ENCODE measurements at places on chromosomes 3 and 15.

DNA sequence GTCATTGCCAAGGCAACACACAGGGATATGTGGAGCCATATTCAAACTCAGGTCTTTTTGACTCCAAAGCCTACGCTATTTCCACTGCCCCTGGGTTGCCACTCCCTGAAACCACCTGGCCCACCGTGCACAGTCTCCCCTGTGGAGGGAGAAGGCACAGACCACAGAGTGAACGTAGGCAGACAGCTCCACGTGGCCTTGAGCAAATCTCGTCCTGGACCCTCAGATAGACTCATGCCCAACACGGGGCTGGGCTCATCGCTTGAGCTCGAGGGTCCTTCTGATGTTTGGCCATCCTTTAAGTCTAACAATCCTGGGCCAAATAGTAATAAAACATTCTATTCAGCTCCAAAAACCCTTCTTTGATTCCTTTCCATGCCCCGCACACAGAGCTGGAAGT is 72.0 kb downstream of the CPN2 start:
- no peak for DNase-seq

DNA sequence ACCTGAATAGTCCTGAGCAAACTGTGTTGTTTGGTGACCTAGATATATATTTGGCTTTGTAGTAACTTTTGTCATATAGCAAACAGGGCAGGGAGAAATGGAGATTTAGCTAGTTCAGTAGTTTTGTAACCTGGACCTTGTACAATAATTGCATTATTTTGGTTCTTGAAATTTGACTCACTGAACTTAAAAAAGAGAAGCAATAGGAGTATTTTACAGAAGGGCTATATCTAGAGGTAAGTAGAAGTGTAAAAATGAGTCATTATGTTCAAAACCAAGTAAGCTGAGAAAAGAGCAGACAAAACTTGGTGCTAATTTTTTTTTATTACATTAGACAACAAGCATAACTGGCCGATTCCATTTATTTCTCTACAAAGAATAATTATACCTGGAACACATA is 505.4 kb downstream of the ZIC1 start:
- DNase-seq, result no peak

- no peak for DNase-seq
Measured at GRCh38 chr15:67158367-67158766, 93.0 kb downstream of the SMAD3 start.

GRCh38 chr15:69526081-69527061 is 73.8 kb downstream of the RPLP1 start:
- DNase-seq, result no peak

GRCh38 chr15:69787791-69788190 is 309.9 kb downstream of the TLE3 start:
- no peak for DNase-seq

DNA sequence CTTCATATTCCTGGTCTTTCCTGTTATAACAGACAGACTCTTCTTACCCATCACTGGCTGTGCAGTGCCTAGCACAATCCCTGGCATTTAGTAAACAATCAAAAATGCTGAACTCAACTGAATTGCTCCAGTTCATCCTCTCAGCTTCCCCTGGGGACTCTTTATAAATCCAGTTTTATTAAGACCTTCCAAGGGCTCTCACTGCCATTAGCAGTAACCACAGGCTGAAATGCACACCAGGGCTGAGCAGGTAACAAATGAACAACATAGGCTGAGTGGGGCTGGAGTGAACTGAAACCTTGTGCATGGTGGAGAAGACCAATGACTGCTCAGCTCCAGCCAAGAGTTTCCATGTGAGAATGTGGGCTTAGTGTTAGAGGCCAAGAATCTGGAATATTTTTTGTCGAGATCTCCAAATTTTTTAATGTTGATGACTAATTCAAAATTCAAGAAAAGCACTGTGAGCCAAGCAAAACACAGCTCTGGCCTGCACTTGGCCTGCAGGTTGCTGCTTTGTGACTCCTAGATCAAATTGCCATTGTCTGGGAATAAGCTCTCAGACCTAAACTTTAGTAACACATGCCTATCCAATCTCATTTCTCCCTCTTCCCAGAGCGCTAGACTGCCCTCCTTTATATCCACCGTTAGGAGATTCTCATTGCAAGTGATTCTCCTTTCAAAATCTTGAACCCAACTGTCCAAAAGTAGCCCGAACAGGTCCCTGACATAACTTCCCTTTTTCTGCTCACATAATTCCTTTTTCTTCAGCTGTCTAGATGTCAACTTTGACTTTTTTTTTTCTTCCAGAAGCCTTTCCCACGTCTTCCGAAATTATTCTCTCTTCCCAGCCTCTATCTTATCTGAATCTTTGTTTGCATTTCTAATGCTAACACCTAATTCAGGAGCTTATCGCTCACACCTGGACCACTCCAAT is 7.4 kb downstream of the SQOR start:
- DNase-seq, result no peak

DNA sequence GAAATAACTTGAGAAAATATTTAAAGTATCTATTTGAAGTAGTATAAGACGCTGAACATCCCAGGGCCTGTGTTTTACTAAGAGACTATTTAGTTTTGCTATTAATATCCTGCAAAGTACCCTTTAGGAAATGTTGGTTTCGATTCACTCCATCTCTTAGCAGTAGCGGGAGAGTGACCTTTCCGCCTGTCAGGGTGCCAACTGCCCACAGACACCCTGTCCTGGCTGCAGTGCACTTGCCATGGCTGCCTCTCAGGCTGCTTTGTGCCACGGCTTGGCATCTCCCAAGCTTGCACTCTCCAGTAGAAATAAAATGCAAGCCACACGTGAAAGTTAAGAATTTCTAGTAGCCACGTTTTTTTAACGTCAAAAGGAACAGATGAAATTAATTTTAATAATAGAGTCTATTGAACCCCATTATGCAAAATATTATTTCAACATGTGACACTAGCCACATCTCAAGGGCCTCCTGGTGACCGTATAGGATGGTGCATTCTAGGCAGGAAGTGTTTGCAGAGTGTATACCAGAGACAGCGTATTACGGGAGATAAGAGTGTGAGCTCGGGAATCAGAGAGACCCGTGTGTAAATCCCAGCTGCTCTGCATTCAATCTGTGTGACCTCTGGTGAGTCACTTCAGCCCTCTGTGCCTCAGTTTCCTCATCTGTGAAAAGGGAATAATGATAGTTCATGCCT is 19.8 kb downstream of the ADAMTS9 start:
- no peak for DNase-seq

DNA sequence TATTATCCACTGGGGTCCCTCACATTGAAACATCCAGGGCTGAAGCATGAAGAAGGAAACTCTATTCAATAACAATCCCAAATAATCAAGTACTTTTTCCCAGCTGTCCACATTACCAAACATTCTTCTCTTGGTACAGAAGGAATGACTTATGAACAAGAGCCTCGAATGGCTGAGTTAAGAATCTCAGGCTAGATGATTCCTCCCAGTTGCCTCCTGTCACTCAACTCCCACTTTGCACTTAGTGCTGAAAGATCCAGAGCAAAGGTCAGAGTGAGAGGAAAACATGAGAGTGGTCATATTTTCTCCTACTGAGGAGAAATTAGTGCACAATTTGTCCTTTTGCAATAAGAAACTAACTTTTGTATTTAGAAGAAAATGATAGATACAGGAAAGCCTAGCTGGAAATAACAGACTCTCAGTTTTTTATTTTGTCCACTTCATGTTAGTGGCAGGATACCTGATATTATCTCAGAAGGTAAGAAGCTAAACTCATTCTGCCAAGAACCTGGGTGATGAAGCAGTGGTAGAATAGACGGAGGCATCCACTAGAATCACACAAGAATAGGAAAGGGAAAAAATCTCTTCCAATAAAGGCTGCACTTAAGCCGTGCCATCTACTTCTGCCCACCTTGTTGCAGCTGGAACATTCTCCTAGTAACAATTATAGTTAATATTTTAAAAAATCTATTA is 46.2 kb downstream of the GADL1 start:
- no peak for DNase-seq

DNA sequence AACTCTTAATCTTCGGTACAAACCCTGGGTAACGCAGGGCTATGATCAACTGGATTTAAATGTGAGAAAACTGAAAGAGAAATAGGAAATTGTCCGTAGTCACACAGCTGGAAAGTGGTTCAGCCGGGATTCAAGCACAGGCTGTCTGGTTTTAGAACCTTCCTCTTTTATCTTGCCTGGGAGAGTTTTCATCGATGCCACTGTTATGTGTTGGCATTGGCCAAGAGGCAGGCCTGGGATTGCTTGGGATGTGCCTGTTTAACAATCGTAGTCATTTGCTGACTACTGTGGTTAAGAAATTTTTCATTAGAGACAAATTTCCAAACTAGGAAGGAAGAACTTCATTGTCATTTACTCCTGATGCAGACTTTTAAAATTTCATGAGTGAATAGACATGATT is 4.3 kb downstream of the MCTP2 start:
- DNase-seq, result no peak

DNA sequence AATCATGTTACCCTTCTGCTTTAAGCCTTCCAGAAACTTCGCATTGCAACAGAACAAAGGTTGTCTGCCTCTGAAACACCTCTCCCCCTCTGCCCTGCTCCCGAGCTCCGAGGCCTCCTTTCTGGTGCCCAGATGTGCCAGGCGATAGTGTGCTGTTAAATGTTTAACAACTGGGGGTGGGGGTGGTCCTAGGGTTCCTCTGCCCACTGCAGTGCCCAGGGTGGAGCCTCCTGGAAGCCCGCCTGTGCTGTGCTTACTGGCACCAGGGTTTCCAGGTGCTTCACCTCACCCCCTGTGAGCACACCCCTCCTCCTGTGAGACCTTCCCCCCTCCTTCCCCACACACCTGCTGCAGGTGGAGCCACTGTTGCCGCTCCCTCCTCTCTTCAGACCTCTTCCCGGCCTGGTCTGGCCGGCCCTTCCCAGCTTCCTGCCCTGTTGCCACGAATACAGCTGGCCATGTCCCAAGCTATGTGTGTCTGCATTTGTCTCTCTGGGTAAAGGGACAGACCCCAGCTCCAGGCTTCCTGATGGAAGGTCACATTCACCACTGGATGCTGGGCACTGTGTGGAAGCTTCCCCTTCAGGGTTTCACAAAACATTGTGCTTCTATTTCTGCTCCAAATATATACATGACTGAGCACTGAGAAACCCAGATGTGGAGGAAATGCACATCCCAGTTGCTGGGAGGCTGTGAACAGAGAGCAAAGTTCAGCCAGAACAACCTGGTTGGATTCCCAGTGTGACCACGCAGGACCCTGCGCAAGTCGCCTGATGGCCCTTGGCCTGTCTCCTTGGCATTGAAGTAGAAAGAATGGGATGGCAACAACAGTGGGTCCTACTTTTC is 37.2 kb downstream of the MGLL start:
- no peak for DNase-seq

- DNase-seq, result no peak
Measured at GRCh38 chr3:158152186-158152585, 42.3 kb downstream of the RSRC1 start.

GRCh38 chr3:155763870-155764463 is 19.1 kb upstream of the PLCH1 start:
- DNase-seq, result no peak

GRCh38 chr15:50260969-50261496 is 4.5 kb downstream of the HDC start:
- DNase-seq, result no peak

GRCh38 chr3:170692720-170693119 is 106.8 kb upstream of the SLC7A14 start:
- no peak for DNase-seq

DNA sequence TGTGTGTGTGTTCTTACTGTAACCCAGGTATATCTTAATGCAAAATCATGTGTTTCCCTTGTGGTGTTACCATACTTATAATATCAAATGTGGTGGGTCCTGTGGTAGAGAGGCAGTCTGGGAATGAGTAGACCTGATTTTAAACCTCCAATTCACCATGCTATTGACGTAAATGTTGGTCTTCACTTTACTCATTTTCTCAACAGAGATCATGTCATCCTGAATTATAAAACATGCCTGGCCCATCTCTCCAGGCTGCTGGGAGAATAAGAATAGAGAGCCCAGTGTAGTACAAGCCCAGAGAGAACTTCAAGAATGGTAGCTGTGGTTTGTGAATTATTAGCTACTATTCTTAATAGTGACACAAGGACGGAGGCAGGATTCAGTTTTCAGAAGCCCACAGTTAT is 88.1 kb downstream of the MBNL1 start:
- DNase-seq, result no peak

GRCh38 chr3:76097589-76097969 is 312.2 kb upstream of the ZNF717 start:
- no peak for DNase-seq

GRCh38 chr15:79602180-79602579 is 170.0 kb downstream of the MINAR1 start:
- no peak for DNase-seq

DNA sequence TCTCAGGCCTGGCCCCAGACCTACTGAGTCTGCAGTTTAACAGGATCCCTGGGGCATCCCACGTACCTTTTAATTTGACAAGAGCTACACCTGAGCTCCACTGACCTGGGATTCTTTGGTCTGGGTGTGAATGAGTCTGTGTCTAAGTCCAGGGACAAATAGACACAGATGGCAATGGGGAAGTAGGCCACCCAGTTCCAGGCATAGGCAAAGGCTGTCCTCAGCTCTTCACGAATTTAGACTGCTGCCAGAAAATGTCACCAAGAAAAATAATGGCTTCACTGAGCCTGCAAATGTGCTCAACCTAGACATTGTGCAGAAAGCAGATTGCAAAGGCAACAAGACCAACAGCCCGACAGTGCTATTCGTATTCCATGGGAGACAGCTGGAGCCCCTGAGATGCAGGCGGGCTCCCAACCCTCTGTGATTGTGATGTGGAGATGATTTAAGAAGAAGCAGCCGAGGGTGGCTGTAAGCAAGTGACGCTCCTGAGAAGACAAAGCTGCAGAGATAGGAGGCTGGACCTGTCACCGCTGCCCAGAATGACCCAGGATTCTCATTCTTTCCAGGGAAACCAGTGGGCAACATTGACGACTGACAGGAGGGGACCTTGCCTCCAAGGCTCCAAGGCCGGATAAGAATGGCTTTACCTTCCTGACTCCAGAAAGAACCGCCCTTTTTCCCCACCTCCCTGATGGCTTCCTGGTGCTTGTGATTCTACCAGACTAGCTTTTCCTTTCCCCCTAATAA is 39.8 kb upstream of the IREB2 start:
- no peak for DNase-seq

DNA sequence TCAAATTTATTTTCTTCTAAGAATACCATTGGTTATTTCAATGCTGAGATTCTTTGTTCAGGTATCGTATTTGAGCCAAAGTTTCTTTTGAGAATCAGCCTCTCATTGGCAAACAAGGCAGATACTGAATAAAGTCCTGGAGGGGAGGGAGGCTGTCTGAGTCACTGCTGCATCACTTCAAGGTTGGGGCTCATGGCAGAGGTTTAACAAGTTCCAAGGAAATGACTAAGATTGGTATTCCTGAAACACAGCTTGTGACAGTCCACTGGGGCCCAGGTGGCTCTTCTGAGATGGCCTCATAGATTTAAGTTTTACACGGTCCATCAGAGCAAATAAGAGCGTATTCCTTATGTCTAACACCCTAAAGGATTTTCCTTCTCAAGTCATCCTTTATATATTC is 213.8 kb upstream of the STAC start:
- no peak for DNase-seq
